ENCODE measurements at places on chromosomes 3 and 15.

DNA sequence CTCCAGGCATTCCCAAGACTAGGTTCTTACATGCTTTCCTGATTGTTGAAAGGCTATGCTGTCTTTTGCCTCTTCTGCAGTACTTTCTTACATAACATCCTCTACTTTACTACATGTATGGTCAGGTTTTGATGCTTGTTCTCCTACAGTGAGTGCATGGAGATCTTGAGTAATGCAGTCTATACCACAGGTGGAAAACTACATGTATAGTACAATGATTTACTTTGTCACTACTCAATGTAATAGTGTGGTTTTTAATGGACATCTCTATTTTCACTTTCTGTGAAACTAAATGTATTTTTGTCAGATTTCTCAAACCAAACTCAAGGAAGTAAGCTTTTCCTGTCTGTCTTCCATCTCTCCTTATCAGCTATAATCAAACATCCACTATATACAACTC lies 657.0 kb downstream of the TUSC7 start:
- no peak for DNase-seq

DNA sequence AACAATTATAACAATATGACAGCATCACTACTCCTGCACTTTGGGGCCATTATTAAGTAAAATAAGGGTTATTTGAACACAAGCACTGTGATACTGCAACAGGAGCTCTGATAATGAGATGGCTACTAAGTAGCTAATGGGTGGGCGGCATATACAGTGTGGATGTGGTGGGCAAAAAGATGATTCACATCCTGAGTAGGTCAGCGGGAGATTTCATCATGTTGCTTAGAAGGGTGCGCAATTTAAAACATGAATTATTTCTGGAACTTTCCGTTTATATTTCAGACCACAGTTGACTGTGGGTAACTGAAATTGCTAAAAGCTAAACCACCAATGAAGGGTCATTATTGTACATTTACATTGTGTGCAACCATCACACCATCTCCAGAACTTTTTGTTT lies 42.3 kb downstream of the FBXO22 start:
- no peak for DNase-seq

DNA sequence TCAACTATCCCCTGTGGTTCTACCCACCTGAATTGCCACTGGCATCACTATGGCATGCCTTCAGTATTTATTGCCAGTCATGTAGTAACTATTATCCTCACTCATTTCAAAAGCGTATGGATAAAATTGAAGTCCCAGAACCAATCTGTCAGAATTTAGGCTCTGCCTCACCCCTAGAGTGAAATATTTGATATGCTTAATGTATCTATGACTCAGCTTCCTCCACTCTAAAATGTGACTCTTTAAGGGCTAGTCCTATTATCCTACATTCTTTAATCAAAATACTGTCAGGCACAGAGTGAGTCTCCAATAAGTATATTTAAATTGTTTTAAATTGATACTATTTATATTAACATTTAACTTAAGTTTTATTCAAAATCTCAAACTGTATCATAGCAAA lies 27.6 kb downstream of the ARPP21 start:
- no peak for DNase-seq

GRCh38 chr3:100105501-100105900 lies 8.8 kb downstream of the FILIP1L start:
- DNase-seq: no peak

- DNase-seq: no peak
Measured at GRCh38 chr3:135138776-135139175, 343.7 kb downstream of the EPHB1 start.

GRCh38 chr3:177279118-177279815 lies 82.0 kb upstream of the TBL1XR1 start:
- DNase-seq: no peak

- DNase-seq: no peak
Measured at GRCh38 chr3:128590948-128591347, 59.7 kb downstream of the RPN1 start.

GRCh38 chr3:152459118-152459515 lies 190.4 kb downstream of the MBNL1 start:
- DNase-seq: no peak

- no peak for DNase-seq
Measured at GRCh38 chr3:174243171-174243570, 616.0 kb upstream of the NAALADL2 start.

GRCh38 chr3:72269475-72269874 lies 484.5 kb upstream of the PROK2 start:
- no peak for DNase-seq

GRCh38 chr3:52784021-52784621 lies 6.7 kb downstream of the ITIH1 start:
- DNase-seq: no peak

All from Jurkat, Clone E6-1 (cell line).